ENCODE measurements at places on chromosomes 12 and 14.

- DNase-seq = no peak
Observed at GRCh38 chr14:78403278-78403815, 233.2 kb downstream of the NRXN3 start.

DNA sequence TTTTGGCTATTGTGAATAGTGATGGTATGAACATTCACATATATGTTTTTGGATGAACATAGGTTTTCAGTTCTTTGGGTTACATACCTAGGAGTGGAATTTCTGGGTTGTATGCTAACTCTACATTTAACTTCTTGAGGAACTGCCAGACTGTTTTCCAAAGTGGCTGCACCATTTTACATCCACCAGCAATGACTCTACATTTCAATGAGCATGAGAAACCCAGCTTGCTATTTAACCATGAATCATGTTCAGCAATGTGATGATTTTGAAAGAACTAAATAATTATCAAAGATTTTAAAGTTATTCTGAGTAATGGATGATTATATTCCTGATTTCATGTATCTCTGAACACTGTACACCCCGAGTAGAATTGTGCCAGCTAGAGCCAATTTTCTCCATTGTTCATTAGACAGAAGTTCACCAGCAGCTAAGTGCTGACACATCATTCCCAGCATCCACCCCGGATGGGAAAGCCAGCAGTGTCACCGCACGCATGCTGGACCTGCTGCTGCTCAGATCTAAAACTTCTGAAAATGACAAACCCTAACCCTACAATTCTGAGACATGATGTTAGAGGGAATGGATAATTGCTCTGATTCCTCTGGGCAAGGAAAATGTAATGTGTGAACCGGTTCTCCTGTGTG, 13.3 kb upstream of the ANAPC5 start:
- no peak for DNase-seq

DNA sequence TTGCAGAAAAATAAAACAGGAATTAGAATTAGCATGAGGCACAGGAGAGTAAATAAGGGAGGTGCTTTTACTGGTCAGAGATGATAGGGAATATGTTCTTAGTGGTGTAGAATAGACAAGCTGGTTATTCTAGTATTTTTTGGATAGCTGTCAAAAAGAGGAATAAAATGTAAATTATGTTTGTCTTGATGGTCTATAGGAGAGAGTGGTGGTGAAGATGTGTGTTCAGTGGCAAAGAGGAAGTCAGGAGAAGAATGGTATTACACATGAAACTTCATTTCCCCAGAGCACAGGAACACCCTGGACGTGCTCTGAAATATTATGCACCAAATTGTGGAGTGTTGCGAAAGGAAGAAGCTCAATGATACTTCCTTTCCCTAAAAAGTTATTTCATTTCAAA, 27.8 kb downstream of the MUCL1 start:
- no peak for DNase-seq

DNA sequence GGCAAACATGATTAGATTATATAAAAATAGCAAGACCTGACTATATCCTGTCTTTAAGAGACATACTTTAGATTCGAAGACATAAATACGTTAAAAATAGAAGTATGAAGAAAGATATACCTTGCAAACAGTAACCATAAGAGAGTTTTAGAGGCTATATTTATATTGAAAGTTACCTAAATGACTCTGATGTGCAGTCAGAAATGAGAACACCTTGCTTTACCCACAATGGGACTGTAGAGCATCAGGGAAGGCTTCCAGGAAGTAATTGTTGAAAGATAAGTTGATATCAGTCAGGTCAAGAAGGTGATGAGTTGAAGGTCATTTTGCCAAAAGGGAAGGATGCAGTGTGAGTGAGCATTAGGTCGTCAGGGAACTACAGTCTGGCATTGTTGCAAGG, 110.2 kb downstream of the NEDD1 start:
- DNase-seq = no peak

- DNase-seq = no peak
Observed at GRCh38 chr12:64187794-64188193, 34.3 kb downstream of the KICS2 start.

DNA sequence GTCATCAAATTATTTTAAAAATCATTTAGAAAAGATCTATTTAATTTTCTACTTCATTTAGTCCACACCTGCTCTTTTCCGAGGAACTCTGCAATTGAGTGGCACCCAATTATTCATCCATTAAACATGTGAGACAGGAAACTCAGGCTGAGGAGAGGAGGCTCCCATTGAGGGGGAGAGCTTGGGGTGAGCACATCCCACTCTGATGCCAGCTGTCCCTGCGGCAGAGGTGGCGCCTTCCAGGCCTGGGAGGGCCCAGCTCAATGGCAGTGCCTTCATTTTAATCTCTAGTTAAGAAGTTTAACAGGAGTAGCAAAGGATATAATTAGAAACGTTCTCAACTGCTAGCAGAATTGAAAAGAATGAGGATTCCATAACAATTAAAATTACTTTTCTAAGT, 92.0 kb downstream of the ITPR2 start:
- DNase-seq = no peak

- DNase-seq = no peak
Observed at GRCh38 chr14:91830777-91831176, 36.6 kb downstream of the TC2N start.

DNA sequence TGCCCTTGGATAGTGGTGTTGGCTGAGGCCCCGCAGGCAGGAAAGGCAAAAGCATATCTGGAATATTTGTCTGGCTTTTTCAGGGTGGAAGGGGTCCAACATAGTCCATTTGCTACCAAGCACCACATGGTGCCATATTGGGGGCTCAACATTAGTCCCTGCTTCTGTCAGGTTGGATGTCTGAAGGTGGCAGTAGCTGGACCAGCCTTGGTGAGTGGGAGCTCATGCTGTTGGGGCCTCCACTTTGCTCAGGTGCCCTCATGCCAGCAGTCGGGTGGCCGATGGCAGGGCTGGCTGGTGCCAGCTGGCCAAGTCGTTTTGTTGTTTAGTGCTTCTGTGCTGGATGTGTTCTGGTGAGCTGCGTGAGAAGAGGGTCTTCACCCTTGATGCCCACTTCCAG, 135.3 kb downstream of the PAPOLA start:
- DNase-seq = no peak

DNA sequence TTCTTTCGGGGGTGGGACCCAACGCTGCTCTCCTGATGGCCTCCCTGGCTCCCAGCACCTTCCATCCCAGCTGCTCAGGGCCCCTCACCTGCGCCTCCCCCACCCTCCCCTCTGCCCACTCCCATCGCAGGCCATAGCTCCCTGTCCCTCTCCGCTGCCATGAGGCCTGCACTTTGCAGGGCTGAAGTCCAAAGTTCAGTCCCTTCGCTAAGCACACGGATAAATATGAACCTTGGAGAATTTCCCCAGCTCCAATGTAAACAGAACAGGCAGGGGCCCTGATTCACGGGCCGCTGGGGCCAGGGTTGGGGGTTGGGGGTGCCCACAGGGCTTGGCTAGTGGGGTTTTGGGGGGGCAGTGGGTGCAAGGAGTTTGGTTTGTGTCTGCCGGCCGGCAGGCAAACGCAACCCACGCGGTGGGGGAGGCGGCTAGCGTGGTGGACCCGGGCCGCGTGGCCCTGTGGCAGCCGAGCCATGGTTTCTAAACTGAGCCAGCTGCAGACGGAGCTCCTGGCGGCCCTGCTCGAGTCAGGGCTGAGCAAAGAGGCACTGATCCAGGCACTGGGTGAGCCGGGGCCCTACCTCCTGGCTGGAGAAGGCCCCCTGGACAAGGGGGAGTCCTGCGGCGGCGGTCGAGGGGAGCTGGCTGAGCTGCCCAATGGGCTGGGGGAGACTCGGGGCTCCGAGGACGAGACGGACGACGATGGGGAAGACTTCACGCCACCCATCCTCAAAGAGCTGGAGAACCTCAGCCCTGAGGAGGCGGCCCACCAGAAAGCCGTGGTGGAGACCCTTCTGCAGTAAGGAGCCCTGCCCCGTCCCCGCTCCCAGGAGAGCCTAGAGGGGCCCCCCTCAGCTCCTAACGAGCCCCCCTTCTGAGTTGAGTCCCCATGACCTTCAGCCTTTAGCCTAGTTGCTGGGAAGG, at the start of gene HNF1A:
Gene HNF1A, plus strand, starts transcription at position 248 of the 924 bp plus-strand sequence. Its CDS starts 226 bp downstream, at position 474.
- DNase-seq = no peak

- DNase-seq = no peak
Observed at GRCh38 chr12:27555925-27556778, 32.1 kb downstream of the PPFIBP1 start.

- DNase-seq = no peak
Observed at GRCh38 chr14:103343905-103344797, 10.1 kb downstream of the EIF5 start.

GRCh38 chr14:31275731-31276130, 68.1 kb upstream of the HECTD1 start:
- no peak for DNase-seq

DNA sequence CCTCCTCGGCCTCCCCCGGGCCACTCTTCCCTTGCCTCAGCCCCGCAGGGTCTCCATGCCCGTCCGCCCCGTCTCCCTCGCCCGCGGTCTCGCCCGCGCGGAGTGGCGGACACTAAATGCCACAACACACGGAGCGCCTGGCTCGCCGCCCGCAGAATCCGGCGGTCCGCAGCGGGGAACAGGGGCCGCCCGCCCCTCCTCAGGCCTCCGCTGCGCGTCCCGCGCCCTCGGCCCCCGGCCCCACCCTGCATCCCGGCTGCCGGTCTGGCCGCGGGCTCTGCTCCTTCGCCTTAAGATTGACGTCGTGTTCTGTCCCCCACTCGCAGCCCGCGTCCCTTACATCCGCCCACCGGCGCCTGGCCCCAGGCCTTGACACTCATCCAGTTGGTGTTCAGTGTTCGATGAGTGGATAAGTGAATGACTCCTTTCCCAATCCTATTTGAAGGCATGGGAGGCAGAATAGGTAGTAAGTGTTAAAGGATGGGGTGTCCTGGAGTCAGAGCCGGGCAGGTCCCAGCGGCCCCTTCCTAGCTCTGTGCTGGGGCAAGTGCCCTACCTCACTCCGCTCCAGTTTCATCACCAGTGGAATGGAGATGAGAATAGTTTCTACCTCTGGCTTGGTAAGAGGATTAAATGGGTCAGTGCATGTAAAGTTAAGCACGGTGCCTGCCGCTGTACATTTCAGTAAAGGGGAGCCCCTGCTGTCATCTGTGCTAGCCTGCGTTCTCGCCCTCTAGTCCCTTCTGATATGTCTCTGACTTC, 622 bp downstream of the TECPR2 start:
- no peak for DNase-seq

DNA sequence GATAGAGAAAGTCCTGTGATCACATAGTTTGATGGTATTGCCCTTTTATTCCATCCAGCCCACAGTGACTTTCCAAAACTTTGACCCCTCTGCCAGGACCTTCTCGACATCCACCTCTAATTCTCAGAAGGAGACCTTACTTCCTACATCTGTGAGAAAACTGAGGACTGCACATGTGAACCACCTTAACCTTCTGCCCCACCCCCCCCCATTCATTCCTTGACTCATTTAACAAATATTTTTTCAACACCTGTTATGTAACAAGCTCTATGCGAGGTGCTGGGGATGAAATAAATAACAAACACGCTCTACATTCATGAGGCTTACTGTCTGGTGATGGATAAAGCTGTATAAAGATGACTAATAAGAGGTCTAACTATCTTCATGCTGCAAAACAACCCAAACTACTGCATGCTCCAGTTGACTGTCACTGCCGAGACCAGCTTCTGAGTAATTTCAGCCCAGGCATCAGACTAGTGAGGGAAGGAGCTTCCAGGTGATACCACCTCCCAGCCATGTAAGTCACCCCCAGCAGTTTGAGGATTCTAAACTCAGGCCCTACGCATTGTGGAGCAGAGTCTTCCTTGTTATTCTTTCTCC, 1.9 kb upstream of the HAL start:
- no peak for DNase-seq

DNA sequence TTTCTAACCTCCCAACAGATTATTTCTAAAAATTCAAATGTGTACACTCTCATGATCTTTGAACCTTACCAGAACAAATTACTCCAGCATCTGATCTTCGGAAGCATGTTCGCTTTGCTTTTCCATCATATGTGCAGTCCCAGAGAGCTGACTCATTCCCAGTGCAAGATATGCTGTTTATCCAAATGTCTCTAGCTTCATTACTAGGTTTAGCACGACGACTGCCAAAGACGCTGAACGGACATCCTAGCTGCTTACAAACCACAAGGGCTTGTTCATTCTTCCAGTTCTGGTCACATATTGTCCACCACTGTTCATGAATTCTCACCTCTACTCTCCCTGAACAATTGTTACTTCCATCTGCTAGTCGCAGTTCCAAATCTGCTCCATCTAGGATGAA, 40.5 kb downstream of the CD163L1 start:
- DNase-seq = no peak
